ENCODE measurements at places on chromosomes 7 and 10. TPM values are rescaled to one million over a fixed set of nuclear protein-coding genes. Genes with fewer than 3 reads are reported as not detected.

The ABCB4 gene
- 0.27 TPM for total RNA-seq

DNA sequence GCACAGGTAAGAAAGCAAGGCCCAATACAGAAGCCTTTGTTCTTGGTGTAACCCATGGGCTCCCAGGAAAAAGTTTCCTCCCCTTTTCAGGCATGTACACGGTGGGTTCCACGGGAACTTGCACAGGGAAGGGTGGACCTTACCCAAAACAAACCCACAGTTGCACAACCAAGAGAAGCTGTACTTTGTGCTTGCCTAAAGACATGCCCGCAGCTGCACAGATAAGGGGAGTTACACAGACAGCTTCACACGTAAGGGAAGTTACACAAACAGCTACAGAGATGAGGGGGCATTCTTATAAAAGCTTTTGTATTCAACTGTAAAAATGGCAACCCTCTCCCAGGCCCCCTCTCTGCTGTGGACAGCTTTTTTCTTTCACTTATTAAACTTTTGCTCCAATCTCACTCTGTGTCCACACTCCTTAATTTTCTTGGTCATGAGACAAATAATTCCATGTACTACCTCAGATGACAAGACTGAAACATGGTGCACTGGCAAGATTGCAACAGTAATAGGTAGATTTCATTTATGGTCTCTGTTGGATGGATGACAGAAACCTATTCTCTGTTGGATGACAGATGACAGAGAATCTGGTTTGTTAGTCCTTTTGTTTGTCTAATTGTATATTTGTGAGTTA, 72.9 kb downstream of the ATE1 start:
- no peak for DNase-seq

GRCh38 chr10:86899670-86900276, 57.6 kb downstream of the MMRN2 start:
- peak; percentile 43 for DNase-seq

- DNase-seq: no peak
These were observed 243.0 kb downstream of the POLR1F start for GRCh38 chr7:19465861-19466260.

The OR2A42 gene
- total RNA-seq: not detected

The PKD2L1 gene
- total RNA-seq: not detected

- DNase-seq: no peak
These were observed 8.7 kb upstream of the UNC5B start for GRCh38 chr10:71203716-71204115.

DNA sequence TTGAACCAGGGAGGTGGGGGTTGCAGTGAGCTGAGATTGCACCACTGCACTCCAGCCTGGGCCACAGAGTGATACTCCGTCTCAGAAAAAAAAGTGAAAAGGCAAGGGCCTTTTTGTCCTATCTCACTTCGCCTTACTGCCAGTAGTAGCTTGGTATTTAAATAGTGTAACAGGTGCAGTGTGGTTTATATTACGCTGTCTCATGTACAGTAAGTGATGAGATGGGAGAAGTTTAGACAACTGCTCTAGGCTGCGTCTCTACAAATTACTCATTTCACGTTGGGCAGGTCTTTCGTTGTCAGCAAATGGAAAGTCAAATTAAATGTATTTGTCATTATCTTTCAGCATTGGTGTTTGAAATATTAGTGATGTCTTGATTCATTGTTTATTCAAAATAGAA, 15.5 kb upstream of the PFKFB3 start:
- DNase-seq: no peak

DNA sequence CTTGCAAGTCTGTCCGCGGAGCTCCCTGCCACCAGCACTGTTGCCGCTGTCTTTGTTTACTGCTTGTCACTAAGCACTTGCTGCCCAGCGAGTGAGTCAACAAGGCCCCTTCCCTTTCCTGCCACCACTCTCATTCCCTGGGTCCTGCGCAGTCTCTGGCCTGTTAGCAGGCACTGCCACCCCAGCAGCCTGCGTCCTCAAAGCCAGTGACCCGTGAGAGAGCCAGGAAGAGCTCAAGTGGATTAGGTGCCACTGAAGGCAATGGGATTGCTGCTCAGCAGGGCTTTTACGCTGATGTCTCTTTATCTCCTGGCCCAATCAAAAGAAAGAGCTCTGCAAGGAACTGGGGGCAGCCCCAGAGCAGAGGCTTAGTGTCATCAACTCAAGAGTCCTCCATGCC, at the start of gene FRMPD2:
Gene FRMPD2 (minus strand): TSS at position 61 of the 400 bp plus-strand sequence. CDS start 129 bp downstream, outside the sequence.
- no peak for DNase-seq

DNA sequence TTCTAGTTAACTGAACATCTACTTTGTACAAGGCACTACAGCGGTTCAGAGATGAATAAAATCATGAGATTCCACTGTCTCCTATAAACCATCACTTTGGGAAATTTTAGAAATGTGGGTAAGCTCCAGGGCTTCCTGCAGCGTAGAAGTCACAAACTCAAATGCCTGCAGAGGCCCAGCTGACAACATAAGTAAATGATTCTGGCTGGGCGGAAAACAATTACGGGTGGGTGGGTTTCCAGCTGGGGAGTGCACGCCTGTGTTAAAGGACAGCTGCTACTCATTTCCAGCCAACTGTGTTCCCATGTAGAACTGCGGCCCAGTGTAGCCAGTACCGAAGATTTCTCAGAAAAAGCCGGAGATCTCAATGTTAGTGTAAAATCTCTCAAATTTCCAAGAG, 69.5 kb upstream of the ATRNL1 start:
- no peak for DNase-seq

The HMX2 gene
- not detected for total RNA-seq

The TNS3 gene
- 147 TPM for total RNA-seq

DNA sequence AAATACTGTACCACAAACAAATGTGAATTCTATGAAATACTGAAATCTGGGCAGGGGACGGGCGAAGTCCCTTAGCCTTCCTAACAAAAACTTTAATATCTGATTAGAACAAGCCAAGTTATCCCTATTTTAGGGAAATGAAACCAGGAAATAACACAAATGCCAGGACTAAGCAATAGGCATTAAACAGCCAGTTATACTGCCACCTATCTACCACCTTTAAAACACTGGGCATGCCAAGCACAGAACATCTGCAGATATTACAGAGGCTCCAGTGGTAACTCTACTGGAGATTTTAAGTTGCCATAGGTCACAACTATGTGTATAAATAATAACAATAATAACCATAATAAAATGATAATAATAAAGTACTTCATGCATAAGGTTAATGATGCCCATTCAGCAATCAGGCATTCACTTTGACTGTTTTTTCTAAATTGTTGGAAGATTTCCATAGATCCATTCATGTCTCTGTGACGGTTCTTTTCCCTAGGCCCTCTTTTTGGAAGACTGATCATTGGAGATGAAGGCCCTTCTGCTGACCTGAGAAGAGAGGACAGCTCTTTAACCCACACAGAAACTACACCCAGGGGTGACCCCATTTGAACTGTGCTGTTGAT, 195.7 kb downstream of the CACNA2D1 start:
- DNase-seq: peak; percentile 32

DNA sequence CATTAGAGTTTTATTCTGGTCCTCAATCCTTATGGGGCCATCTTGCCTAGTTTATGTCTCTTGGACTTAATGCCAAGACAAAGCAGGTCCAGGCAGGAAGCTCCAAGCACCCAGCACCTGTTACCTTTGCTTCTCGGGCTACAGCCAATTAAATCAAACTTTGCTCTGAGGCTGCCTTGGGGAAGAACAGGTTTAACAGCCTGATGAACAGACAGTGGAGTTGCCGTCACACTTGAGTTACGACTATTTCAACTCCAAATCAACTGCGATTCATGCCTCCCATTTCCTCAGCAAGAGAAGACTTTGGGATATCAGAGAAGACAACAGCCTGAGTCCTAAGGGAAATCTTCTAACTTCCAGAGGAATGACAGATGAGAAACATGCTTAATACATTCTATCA, 62.2 kb downstream of the XPNPEP1 start:
- DNase-seq: no peak

The NPY4R2 gene
- total RNA-seq: not detected

The PPP1R17 gene
- total RNA-seq: not detected

DNA sequence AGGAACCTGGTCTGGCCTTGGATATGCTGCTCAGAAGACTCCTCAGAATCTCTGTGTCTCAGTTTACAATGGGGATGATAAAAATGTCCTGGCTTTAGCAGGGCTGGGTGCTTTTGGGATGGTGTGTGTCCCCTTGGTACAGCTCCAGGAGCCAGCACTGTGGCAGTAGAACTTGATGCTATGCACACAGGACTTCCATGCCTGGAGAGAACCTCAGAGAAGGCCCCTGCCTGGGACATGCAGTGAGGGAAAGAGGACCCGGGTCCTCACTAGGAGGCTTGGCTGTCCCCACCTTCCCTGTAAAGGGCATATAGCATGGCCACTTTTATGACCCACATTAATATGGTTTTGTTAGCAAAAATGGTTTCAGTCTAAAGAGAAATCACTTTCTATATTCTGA, 100.5 kb downstream of the GLRX3 start:
- DNase-seq: no peak
